Spleen (tissue), 13 donors: ENCODE measurements at places on chromosomes 2 and 18. TPM values are rescaled to one million over a fixed set of nuclear protein-coding genes. Genes with fewer than 3 reads are reported as not detected.

- DNase-seq, result peak; percentile 93
These were observed 3.5 kb upstream of the LBX2 start for GRCh38 chr2:74502720-74503505.

- DNase-seq, result no peak
These were observed 17.9 kb downstream of the CDH2 start for GRCh38 chr18:28159055-28159454.

DNA sequence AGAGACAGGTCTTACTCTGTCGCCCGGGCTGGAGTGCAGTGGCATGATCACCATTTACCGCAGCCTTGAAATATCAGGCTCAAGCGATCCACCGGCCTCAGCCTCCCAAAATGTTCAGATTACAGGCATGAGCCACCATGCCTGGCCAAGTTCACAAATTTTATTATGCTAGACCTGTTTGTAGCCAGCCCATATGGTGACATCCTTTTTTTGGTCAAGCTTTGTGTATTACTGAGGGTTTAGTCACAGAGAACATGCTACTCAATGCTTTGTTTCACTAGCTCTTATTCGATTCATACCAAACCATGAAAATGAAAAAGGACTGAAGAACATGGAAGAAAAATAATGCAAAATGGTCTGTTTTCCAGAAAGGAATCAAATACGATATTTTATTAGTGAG lies 41.4 kb downstream of the DGKD start:
- DNase-seq, result no peak

DNA sequence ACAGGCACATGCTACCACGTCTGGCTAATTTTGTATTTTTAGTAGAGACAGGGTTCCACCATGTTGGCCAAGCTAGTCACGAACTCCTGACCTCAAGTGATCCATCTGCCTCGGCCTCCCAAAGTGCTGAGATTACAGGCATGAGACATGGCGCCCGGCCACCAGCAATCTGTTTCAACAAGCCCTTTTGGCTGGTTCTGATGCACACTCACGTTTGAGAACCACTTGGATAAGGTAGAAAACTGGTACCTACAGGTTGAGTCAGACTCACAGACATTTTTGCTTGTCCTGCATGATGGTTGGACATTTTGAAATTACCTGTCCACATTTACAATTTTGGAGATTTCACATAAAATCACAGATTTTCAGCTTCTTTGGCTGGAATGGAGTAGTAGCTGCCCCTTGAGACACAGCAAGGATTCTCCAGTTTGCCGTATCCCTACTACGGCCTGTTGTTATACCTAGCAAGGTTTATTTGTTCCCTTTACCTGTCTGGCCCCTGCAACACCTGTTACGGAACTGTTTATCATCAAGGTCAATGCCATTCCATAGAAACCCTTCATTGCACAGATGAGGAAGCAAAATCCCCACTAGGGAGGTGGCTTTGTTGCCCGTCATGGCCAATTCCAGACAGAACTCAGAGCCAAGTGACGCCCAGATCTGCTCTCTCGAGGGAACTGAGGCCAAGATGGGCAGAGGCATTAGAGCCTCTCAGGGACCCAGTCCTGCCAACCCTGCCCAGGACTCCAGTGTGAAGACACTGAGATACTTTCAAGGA lies 31.4 kb upstream of the IGFBP2 start:
- DNase-seq, result no peak

DNA sequence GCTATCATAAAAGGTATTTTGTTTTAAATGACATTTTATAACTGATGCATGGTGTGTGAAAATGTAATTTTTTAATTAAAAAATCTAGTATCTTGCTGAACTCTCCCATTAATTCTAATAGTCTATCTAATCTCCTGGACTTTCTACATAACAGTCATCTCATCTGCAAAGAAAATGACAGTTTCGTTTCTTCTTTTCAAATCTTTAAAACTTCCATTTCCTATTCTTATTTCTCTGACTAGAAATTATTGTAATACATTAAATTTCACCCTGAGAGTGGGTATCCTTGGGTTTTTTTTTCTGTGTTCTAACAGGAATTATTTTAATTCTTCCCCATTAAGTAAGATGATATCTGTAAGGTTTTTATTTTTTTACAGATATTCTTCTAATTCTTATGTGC lies 120.1 kb downstream of the KCNF1 start:
- DNase-seq, result no peak

GRCh38 chr2:7701791-7702190 lies 784.6 kb downstream of the RNF144A start:
- no peak for DNase-seq

- no peak for DNase-seq
These were observed 447.1 kb upstream of the CNTNAP5 start for GRCh38 chr2:123578016-123578415.

- no peak for DNase-seq
These were observed 3.1 kb downstream of the ELP2 start for GRCh38 chr18:36132756-36133155.

The CNOT11 gene
- 33.3 TPM for total RNA-seq

The M1AP gene
- total RNA-seq, result 1.3 TPM

The TNFAIP6 gene
- 9.4 TPM for total RNA-seq

The TEKT4 gene
- not detected for total RNA-seq
